ENCODE measurements at places on chromosomes 6 and 20.

DNA sequence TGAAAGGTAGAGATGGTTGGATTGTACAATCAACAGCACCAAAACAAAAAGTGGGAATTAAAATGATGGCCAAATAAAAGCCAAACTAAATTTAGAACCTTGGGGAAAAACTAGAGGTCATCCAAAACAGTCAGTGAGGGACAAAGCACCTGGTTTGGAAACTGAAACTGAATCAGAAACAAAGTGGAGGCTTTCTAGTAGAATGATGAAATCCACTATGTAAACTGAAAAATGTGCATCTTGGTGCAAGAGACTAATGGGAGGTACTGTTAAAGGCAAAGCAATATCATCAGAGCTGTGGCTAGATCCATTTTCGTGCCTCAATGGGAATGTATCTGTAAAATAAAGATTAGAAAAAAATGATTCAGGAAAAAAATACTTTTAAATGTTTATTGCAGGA is 380.0 kb upstream of the GJE1 start:
- DNase-seq = no peak

GRCh38 chr6:116564311-116564710 is 7.0 kb upstream of the RWDD1 start:
- no peak for DNase-seq

- no peak for DNase-seq
Observed at GRCh38 chr6:159305804-159306537, 136.8 kb downstream of the FNDC1 start.

DNA sequence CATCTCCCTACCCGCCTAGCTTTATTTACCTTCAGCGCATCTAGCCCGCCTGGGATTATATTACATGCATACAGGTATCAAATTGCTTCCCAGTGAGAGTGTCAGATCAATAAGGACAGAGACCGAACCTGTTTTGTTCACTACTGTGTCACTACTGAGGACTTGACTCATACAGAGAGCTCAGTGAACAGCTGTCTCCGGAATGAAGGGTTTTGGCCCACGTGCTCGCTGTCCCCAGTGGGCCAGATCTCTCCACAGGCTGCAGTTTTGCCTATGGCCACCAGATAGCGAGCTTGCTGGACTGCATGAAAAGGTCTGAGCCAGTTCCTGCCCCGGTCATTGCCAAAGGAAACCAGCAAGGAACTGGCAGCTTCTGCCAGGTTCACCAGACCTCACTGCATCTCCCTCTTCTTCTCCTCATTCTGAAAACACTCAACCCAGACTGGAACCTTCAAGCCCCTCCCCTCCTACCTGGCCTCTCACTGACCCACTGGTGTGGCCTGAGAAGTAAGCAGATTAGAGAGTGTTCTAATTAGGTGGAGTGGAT is 150.8 kb downstream of the ZMYND8 start:
- no peak for DNase-seq

- no peak for DNase-seq
Observed at GRCh38 chr6:12947151-12947871, 230.7 kb downstream of the PHACTR1 start.

- DNase-seq = no peak
Observed at GRCh38 chr6:151376440-151376839, 14.9 kb downstream of the ZBTB2 start.
